ENCODE measurements at places on chromosomes 2 and 18. TPM values are rescaled to one million over a fixed set of nuclear protein-coding genes. Genes with fewer than 3 reads are reported as not detected.

DNA sequence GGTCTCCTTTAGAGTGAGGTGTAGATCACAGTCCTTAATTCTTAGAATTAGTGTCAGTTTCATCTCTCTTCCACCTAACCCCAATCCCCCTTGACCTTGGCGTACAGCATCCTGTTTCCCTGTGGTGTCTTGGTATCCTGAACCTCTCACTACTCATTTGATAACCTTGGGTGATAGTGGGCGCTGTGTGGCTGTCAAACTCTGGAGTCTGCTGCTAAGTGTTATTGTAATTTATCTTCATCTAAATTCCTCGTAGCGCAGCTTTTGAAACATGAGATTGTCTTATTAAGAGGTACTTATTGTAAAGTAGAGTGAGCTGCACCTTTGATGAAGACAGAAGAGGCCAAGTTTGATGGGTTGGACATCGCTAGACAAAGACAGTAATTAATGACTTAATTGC, 222.6 kb upstream of the SPRED2 start:
- no peak for DNase-seq

DNA sequence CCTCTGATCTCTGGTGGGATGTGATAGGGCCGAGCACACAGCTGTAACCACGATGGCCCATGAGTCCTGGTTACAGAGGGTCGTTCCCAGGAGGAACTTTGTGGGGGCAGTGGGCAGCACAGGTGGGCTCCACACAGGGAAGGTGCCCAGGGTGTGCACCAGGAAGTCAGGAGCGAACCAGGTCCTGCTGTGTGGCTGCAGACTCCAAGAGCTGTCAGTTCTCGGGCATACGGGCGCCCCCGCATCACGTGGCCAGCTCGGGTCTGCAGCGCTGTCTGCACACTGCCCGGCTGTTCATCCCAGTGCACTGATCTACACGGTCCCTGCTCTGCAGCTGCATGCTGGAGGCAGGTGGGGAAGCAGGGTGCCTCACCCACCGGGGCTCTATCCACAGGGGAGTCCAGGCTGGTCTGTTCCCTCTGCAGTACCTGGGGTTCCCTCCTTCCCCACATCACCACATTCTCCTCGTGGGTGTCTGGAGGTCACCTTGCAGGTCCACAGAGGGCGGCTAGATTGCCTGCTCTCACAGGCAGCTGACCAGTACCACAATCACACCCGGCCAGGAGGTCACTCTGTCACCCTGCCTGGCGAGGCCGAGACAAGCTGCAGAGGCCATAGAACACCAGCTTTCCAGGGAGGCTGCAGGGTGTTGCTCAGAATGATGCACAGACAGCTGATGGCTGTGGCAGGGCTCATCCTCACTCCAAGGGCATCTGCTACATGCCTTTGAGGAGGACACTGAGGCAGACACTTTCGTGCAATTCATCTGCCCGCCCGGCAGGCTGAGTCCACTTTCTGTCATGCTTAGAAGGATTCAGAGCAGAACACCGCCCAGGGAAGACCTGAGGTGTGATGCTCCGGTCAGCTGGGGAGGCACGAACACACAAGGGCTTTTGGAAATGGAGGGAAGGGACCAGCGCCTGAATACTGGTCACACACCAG, 202.7 kb downstream of the EIPR1 start:
- DNase-seq = no peak

DNA sequence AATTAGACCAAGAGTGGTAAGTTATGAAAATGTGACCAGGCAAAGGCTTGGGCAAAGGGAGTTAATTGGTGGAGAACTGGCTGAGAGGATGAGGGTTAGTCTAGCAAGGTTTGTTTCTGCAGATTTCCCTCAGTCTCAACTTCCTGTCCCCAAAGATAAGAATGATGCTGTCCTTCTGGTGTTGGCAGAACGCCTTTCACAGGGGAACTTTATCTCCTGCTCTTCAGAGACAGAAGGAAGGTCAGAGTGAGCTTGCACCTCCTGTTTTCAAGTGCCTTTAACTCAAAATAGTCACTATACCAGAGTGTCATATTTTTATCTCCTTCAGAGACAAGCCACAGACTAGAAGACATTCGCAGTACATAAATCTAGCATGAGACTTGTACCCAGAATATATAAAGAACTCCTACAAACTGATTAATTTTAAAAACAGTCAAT, 95.7 kb downstream of the TEX51 start:
- DNase-seq = no peak

GRCh38 chr2:47301277-47301618, 101.7 kb upstream of the MSH2 start:
- DNase-seq = no peak

The APCDD1 gene
- polyA plus RNA-seq = not detected

The ZNF892 gene
- polyA plus RNA-seq = 1.6 TPM

All from AG04450 (cell line).